Right forelimb (tissue), 1 donor: ENCODE measurements at places on chromosomes 2 and 18.

GRCh38 chr18:52160636-52161035 is 179.4 kb upstream of the DCC start:
- no peak for DNase-seq

DNA sequence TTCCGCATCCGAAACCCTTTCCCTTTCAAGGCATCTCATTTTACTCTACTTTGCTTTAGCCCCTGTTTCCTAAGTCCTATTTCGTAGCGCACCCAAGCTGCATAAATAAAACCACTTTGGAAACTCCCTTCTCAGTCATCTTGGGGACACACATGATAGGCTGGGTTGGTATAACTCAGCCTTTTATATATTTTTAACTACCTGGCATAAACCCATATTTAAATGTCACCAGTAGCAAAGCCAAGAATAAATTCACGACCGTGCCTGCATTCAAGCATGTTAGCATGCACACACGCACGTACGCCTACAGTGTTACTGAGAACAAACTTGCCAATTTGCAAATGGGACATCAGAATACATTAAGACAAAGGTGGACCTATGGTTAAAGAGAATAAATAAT is 564.7 kb upstream of the PIK3C3 start:
- DNase-seq: no peak

DNA sequence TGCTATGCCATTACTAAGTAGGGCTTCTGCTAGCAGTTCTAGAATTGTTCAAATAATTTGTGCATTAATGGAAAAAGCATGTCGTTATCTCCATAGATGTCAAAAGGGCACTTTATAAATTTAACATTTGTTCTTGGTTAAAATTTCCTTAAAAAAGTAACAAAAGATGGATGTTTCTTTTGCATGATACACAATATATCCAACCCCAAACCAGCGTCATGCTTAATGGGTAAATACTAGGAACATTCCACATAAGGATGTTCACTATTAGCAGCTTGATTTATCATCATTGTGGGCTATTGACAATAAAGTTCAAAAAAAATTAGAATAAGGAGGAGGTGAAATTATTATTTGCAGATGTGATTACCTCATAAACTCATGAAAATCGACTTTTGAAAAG is 79.7 kb downstream of the GREB1L start:
- no peak for DNase-seq

- DNase-seq: no peak
Observed at GRCh38 chr2:35462226-35462998, 893.2 kb upstream of the CRIM1 start.

GRCh38 chr2:45674035-45674816 is 22.8 kb downstream of the PRKCE start:
- DNase-seq: no peak

GRCh38 chr18:61988100-61988499 is 95.3 kb upstream of the RNF152 start:
- DNase-seq: no peak

- no peak for DNase-seq
Observed at GRCh38 chr2:20197192-20197591, 27.7 kb downstream of the SDC1 start.

DNA sequence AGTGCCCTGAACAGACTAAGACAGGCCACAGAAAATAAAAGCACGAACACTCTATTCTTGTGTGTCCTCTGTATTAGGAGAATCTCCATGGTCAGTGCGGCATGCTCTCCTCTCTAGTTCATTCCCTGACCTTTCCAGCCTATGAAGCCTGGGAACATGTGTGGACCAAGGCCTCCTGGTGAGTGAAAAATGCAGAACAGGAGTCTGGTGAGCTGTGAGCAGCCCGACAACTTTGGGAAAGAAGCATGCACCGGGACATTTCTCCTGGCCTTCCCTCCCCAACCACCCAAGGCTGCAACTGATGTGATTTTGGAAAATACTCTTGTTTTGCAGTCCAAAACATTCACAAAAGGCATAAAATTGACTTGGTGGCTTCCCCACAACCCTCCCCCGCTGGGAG is 878.3 kb upstream of the ID2 start:
- DNase-seq: no peak

DNA sequence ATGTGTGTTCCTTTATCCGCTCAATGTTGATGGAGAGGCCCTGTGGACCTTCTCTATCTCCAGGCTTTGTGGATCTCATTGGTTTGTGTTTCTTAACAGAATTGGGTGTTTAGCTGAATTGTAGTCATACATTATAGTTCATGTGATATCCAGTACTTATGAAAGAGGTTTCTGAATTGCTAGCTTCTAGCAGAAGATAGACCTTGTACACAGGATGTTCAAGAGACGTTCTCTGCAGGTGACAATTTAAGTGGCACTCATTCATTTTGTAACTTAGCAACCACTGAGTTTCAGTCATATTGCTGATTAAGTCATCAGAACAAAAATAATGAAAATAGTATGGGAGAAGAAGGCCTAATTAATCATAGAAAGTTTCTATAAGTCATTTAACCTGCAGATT is 279.2 kb downstream of the ALPK2 start:
- no peak for DNase-seq

DNA sequence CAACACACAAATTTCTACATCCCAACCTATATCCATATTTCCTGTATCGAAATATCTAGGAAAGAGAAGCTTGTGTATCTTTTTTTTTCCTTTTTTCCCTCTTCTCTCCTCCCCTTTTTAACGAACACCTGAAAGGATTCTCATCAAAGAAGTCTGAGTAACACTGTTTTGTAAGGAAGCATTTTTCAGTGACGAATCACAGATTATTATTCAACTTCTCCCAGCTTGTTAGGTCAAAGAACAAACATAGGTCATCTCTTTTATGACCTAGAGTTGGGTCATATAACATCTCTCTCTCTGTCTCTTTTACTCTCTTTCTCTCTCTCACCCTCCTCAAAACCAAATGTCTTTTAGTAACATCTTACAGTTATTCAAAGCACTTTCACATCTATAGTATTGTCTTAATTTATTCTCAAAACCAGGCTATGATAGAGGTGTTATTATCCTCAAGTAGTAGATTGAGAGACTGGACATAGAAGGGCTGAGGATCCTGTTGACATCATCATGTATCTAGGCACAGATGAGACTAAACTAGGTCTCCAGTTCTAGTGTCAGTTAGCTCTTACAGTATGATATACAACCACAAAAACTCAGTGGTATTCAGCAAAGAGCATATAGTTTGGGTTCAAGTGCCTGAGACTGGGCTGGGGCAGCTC is 80.1 kb upstream of the SPOPL start:
- DNase-seq: no peak

DNA sequence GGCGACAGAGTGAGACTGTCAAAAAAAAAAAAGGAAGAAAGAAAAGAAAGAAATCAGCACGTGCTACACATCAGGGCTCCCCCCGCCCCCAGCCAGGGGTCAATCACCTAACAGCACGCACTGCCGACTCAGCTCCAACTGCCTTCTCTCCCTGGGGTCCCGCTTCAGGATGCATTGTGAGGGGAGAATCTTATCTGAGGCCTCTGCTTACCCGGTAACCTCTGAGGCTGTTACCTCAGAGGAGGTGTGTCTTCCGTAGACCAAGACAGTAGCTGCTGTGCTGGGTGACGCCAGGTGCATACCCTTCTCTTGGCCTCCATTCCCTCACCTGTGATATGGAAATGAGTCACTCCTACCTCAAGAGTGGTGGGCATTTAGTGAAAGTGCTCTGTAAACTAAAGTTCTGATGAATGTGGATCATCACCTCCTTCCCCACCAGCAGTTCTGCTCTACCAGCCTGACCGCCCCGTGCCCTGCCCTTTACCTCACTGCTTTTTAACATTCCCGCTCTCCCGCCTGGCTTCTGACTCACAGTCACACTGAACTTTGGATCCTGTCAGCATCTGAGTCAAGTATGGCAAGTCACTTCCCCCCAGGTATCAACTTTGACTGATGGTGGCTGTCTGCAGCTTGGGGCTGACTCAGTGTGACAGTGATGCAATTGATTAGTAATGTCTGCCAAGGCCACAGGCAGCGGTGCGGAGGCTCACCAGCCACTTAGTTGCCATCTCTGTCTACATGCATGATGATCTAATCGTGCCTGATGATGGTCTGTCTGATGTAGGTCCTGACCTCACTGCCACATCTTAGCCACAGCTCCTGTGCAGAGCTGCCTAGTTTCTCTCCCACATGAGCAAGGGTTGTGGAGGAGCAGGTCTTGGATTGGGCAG is 20.1 kb downstream of the ARID5A start:
- DNase-seq: no peak

GRCh38 chr2:235191978-235192377 is 240.2 kb downstream of the SH3BP4 start:
- DNase-seq: no peak

- DNase-seq: no peak
Observed at GRCh38 chr2:189485146-189485545, 43.9 kb downstream of the WDR75 start.

DNA sequence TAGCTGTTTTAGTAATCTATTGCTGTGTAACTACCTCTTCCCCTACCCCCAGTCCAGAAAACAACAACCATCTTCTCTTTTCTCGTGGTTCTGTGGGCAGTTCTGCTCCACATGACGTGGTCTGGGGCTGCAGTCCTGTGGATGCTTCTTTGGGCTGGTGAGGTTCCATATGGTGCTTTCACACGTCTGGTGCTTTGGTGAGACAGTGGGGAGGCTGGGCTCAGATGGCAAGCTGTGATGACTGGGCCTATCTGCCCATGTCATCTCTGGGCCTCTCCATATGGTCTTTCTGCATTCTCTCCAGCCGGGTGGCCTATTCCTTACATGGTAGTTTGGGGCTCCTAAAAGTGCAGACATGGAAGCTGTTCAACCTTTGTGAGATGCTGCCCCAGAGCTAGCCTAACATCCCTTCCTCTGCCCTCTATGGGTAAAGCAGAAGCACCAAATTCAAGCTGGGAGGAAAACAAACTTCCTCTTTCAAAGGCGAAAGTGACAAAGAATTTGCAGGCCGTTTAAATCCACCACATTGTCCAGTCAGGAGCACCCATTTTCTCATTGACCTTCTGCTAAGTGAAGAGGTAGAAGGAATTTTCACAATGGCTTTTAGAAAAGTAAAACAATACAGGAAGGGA is 68.3 kb upstream of the IL1R1 start:
- DNase-seq: no peak

- no peak for DNase-seq
Observed at GRCh38 chr2:64391940-64392339, 62.0 kb upstream of the LGALSL start.

GRCh38 chr2:227630322-227630721 is 13.0 kb downstream of the SCYGR4 start:
- DNase-seq: no peak

DNA sequence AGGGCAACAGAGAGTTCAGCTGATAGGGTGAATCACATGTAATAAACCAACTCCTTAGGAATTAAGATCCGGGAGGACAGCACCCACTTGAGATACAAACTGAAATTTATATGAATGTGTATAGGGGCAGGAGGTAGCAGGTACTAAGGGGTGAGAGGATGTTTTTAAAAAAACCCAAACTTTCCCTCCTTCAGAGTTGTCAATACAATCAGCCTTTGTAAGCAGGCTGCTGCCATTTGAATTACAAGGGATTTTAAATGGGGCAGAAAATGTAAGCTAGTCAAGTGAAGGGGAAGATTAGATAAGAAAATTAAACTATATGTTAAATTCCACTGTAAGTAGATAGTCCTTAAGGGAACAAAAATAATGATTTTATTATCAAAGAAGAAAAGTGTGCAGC is 1239.7 kb upstream of the CELF4 start:
- no peak for DNase-seq

DNA sequence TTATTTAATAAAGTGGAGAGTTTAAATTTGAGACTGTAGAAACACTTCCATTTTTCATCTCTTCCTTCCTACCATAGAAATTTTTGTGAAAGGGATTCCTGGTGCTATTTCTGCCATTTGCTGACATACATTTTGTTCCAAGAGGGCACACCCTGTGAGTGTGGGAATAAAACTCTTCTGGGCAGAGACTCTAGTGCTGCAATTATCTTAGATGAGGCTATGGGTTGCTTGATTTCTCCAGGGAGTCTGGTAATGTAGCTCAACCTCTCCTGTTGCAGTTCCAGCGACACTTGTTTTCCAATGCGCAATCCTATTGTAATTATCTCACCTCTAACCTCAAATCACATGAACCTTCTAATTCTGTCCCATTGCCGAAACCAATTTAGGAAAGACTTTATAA is 60.1 kb upstream of the ZSWIM2 start:
- DNase-seq: no peak

GRCh38 chr18:36130883-36131653 is 1.4 kb downstream of the ELP2 start:
- no peak for DNase-seq

DNA sequence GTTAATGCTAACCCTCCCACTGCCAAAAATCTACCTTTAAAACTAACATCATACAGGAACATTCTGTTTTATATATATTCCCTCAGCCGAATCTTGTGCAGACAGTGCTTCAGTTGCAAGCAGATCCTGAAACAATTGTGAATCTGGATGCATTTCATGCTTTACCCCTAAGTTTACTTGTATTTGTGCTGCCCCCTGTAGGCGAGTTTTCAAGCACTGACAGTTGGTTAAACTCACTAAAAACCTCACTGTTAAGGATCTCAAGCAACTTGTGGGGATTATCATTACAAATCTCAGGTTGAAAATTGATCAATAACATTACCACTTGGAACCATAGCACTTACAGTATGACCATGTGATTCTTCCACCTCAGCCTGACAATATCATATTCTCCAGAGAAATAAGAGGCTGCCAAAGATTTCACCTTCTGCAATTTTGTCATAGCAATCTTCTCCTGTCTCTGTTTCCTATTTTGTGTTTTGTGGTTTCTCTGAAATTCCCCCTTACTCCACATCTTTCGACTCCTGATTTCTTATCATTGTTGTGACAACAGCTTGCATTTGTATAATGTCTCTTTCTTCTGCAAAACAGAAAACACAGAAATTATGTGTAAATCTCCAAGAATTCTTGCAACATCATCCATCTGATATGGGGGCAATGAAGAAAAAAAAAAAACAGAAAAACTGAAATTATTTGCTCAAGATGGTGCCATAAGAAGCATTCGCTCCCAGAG is 354.6 kb upstream of the SETBP1 start:
- no peak for DNase-seq

DNA sequence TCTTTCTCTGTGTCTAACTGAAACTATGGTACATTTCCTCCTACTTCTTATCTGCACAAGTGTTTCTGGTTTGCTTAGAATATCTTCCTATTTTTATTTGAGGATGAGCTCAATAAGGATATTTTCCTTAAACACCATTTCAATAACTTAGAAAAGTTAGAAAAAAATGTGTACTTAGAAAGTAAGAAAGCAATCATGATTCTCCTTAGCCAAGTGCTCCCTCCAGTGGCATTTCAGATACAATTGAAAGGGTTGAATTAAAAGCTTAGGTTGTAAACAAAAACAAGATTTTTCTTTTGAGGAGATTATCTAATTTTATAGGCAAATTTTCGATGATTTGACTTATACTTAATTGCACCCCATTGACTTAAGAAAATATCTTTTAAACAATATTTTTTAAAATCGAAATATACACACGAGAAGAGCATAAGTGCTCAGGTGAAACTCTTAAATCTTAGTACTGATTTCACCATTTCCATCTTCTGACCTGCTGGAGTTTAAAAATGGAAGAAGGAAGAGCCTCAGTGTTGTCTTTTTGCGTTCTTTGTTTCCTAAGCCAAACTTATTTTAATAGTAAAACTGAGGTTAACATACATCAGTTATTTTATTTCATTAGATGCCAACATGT is 26.9 kb downstream of the C18orf63 start:
- no peak for DNase-seq

- DNase-seq: no peak
Observed at GRCh38 chr2:55029098-55029497, 21.2 kb downstream of the RTN4 start.
